ENCODE measurements at places on chromosomes 12 and 14.

GRCh38 chr14:30620178-30620577 is 1.9 kb upstream of the SCFD1 start:
- no peak for DNase-seq

- no peak for DNase-seq
Observed at GRCh38 chr12:67085699-67086098, 183.5 kb upstream of the CAND1 start.

- DNase-seq = no peak
Observed at GRCh38 chr12:124646385-124647230, 79.2 kb upstream of the NCOR2 start.

GRCh38 chr12:112939761-112940381 is 1.6 kb downstream of the OAS3 start:
- DNase-seq = no peak

DNA sequence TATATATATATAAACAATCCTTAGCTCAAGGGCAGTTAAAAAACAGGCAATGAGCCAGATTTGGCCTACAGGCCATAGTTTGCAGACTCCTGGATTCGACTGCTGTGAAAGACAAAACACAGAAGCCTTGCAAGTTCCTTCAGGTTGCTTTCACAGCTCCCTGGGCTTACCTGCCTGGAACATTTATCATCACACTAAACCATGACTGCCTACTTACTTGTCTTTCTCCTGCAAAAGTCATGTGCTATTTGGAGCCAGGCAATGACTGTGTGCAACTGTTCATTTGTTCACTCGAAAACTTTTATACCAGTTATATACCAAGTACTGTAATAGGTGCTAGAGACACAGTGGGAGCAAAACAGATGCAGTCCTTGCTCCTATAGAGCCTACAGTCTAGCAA is 2.2 kb upstream of the RPS6KA5 start:
- no peak for DNase-seq

GRCh38 chr12:68480526-68480925 is 130.2 kb upstream of the RAP1B start:
- DNase-seq = no peak

DNA sequence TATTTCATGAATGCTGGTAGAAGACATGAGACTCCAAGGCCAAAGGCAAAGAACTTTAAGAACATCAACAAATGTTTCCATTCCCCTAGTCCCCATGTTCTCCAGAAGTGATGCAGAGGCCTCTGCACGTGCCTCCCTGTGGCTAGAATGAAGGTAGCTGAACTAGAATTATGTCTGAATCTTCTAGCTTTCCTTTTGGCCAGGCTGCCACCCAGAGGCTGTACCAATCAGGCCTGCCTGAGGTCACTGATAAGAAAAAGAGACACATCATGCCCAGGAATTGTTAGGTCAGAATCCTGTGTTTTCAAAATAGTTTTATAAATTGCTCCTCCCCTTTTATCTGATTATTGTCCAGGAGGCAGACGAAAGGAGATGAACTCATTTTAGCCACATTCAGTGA is 188.0 kb upstream of the SLC16A7 start:
- no peak for DNase-seq

- no peak for DNase-seq
Observed at GRCh38 chr12:120064054-120064940, 52.3 kb downstream of the RAB35 start.

- no peak for DNase-seq
Observed at GRCh38 chr12:65823513-65824375, 539 bp upstream of the HMGA2 start.

- DNase-seq = no peak
Observed at GRCh38 chr14:78666336-78667056, 496.3 kb downstream of the NRXN3 start.

DNA sequence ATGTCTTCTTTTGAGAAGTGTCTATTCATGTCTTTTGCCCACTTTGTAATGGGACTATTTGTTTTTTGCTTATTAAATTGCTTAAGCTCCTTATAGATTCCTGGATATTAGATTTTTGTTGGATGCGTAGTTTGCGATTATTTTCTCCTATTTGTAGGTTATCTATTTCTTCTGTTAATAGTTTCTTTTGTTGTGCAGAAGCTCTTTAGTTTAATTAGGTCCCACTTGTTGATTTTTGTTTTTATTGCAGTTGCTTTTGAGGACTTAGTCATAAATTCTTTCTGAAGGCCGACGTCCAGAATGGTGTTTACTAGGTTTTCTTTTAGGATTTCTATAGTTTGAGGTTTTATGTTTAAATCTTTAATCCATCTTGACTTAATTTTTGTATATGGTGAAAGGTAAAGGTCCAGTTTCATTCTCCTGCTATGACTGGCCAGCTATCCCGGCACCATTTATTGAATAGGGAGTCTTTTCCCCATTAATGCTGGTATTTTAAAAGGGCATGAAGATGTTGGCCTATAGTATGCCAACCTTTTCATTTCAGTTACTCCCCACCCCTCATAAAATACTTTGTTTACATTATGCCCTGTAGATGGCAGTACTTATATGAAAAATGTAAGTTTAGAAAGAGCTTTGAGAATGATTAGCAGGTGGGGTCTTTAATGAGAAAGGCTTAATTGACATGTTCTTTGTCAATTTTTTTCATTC is 62.9 kb upstream of the PSMA6 start:
- DNase-seq = no peak

GRCh38 chr12:44874981-44875416 is 1.1 kb downstream of the NELL2 start:
- DNase-seq = no peak

DNA sequence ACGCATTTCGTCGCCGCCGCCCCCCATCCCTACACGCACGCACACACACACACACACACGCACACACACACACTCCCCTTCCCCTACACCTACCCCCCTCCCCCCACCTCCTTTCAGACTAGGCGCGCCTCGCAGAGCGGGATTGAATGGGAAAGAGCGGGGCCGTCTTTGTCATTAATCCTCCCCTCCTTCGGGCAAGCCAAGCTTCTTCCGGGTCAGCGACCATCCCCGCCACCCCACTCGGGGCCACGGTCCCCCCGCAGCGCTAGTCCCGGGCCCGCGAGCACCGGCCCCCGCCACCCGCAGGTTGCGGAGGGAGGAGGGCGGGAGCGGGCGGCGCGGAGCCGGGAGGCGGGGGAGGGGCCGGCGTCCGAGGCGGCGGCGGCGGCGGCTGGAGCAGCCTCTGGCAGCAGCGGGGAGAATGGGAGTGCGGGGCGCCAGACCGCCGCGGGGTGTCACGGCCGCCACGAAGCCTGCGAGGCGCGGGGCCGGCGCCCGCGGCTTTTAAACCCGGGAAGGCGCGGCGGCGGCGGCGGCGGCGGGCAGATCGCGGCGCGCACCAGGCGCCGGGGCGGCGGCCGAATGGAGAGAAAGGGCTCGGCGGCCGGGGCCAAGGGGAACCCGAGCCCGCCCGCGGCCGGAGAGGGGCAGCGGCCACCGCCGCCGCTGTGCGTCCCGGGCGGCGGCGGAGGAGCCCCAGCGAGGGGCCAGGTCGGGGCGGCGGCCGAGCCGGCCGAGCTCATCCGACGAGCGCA is at the start of gene TTC9:
TSS of gene TTC9 (plus strand) at position 369 of the 755 bp plus-strand sequence. CDS start at position 583, 214 bp downstream.
- DNase-seq = no peak

GRCh38 chr12:114851981-114852380 is 168.0 kb upstream of the TBX3 start:
- no peak for DNase-seq

GRCh38 chr12:57893431-57894353 is 47.2 kb upstream of the CTDSP2 start:
- peak; percentile 95 for DNase-seq

- DNase-seq = no peak
Observed at GRCh38 chr14:68893566-68893965, 85.5 kb downstream of the ACTN1 start.

- DNase-seq = no peak
Observed at GRCh38 chr14:76810953-76811400, 1.7 kb downstream of the ANGEL1 start.

GRCh38 chr14:26526137-26526536 is 71.7 kb downstream of the NOVA1 start:
- no peak for DNase-seq

GRCh38 chr14:62187265-62187664 is 425.0 kb downstream of the SNAPC1 start:
- DNase-seq = no peak

DNA sequence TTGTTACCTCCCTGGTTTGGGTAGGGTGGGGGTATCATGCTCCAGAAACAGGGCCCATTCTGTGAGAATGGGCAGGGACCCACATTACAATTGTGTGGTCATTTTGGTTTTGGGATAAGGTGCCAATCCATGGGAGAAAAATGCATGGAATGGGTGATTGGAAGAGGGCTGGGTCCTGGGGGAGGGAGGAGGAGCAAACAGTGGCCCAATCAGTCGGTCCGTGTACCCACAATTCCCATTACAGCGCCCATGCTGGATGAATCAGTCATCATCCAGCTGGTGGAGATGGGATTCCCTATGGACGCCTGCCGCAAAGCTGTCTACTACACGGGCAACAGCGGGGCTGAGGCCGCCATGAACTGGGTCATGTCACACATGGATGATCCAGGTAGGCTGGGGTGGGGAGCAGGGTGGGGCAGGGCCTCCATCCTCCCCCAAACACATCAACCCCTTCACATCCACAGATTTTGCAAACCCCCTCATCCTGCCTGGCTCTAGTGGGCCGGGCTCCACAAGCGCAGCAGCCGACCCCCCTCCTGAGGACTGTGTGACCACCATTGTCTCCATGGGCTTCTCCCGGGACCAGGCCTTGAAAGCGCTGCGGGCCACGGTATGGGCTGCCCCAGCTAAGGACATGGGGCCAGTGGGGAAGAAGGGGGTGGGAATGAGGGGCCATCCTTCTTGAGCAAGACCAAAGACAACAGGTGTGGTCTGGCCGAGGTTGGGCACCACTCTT is 3.6 kb upstream of the TPI1 start:
- no peak for DNase-seq

DNA sequence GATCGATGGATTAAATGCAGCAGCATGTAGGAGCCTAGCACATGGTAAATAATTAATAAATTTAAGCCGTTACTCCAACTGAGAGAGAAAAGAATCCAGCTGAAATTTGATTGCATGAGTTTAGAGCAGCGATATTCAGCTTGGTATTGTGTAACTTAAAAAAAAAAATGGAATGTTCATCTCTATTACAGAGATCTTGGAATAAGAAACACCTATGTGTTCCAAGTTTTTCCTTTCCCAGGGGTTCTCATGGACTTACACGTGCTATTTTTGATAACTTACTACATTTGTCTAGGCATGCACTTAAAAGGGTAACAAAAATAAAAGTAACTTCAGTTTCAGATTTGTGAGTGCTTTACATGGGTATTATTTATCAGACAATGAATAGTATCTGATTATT is 122.8 kb downstream of the RASSF9 start:
- DNase-seq = no peak

GRCh38 chr12:1619587-1619986 is 9.4 kb upstream of the WNT5B start:
- no peak for DNase-seq

- no peak for DNase-seq
Observed at GRCh38 chr12:70598467-70599193, 38.6 kb downstream of the PTPRB start.

- DNase-seq = peak; percentile 63
Observed at GRCh38 chr12:8829125-8829518, 6.7 kb downstream of the A2ML1 start.

GRCh38 chr12:63103494-63104131 is 47.4 kb downstream of the AVPR1A start:
- no peak for DNase-seq

DNA sequence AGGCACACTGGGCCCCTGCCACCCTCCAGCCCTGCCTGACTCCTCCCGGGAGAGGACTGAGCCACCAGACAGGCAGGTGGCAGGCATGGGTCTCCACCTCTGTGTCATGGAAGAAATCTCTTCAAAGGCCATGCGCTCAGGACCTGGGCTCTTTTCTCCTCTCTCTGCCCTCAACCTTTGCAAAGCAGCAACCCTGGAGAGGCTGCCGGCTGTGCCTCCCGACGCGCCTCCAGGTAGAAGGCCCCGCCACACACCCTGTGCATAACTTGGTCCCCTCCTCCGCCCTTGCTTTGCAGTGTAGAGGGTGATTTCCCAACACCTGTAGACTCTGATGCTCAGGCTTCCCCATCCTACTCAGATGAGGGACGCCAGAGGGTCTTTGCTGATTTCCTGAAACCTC is 28.2 kb upstream of the TMEM179 start:
- no peak for DNase-seq

GRCh38 chr12:72289633-72290032 is 17.5 kb downstream of the TRHDE start:
- no peak for DNase-seq

DNA sequence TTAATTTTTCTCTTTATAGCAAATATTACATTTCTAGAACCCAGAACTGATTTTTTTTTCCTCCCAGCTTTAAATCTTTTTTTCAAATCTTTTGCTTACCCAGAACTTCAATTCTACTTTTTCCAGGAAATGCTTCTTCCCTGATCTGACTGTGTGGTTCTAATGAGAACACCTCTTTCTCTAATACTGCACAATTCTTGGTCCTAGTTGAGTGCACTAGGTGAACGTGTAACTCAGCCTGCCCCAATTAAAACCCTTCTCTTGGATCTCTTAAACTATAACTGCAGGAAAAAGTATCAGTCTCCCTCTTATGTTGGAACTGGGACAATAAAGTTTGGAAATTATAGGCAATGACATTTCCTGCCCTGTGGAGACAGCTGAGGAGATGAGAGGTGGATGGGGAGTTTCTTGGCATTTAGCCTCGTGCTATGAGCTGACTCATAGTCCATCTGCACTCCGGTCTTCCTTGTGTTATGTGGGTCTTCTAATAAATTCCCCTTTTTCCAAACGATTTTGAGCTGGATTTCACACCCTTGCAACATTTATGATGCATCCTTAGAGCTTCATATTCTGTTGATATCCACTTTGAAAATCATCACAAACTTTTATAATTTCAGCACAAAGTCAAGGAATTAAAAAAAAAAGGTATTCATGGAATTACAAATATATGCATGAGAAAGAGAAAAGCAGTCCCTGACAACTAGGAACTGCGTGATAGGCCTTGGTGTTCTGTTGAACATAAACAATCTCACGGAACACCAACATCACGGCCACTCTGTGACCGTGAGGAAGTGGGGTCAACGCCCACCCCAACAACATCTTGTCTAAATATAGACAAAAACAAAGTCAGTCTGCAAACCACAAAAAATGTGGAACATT is 52.4 kb downstream of the BRMS1L start:
- DNase-seq = peak; percentile 23
